NCI-H1417 treated with DMSO at 0.1 percent for 48 hours (cell line): ENCODE measurements at places on chromosomes 5 and 9.

GRCh38 chr9:73118898-73119554, 32.6 kb upstream of the ANXA1 start:
- no peak for DNase-seq

- no peak for DNase-seq
These were observed 63.3 kb upstream of the GRAMD2B start for GRCh38 chr5:126359884-126360283.

- DNase-seq = no peak
These were observed 1290.3 kb upstream of the CDH9 start for GRCh38 chr5:28328681-28329080.

GRCh38 chr9:123832858-123833650, 96.9 kb downstream of the DENND1A start:
- DNase-seq = no peak

GRCh38 chr9:6975198-6975597, 217.4 kb downstream of the KDM4C start:
- DNase-seq = no peak

DNA sequence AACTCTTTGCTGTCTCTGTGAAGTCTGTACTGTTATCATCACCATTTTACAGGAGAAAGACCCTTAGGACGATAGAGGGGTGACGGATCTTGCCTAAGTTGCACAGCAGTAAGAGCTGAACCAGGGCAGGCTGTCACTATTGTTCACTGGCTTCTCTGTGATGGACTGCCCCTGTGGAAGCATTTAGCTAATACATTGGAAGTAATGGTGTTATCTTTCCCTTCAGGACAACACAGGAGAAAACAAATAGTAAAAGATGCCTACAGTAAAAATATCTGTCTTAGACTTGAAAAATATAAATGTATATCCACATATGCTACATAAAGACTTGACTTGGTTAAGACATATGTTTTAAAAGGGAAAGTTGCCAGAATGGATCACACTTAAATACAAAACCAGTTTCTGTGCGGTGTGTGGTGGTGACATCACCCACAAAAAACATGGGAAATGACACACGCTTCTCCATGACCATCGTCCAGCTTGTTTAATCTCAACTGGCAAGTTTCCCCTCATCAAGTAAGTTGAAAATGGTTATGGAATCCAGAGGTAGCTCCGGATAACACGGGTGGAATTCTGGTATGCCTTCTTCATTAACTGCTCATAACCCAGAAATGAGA, 351.8 kb downstream of the EBF1 start:
- no peak for DNase-seq
